ENCODE measurements at places on chromosomes 2 and 18.

- DNase-seq, result no peak
Observed at GRCh38 chr18:36104749-36105148, 24.4 kb downstream of the SLC39A6 start.

- DNase-seq, result no peak
Observed at GRCh38 chr2:55391615-55392242, 27.9 kb downstream of the CCDC88A start.

GRCh38 chr18:26809346-26809745 lies 56.2 kb downstream of the AQP4 start:
- no peak for DNase-seq

GRCh38 chr2:28659127-28659526 lies 92.5 kb upstream of the PPP1CB start:
- no peak for DNase-seq

- no peak for DNase-seq
Observed at GRCh38 chr18:10948421-10948820, 200.9 kb downstream of the PIEZO2 start.

DNA sequence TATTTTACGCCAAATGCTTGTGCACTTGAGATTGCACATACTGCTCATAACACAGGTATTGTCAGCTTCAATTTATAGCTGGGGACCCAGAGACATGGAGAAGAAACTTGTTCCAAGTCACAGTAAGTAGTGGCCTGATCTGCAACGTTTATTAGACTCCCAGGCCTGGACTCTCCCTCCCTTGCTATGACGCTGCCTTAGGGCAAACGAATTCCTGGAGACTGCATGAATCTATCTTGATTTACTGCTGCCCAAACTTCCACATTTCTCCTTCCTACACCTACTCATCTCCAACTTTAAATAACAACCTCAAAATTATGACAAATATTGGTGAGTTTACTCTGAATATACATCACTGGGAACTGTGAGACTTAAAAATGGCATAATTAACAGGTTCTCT lies 145.1 kb upstream of the CCDC195 start:
- DNase-seq, result no peak

- peak; percentile 1 for DNase-seq
Observed at GRCh38 chr2:103789381-103790095, 1027.7 kb downstream of the TMEM182 start.

DNA sequence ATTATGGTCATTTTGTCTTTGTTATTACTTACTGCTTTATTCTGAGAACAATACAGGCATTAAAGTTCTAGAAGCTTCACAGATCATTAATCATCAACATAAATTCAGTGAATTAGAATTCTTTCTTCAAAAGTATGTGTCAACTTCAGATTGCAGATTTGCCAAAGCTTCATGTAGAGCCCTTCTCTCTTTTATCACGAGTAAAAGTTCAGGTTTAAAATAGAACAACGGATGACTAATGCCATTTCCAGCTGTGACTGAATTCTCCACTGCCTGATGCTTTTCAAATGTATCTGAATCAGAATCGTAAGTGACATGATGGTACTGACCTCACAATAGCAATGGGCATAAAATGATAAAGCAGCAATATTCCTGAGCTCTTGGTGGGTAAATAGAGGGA lies 116.0 kb downstream of the ABCA12 start:
- DNase-seq, result peak; percentile 76

DNA sequence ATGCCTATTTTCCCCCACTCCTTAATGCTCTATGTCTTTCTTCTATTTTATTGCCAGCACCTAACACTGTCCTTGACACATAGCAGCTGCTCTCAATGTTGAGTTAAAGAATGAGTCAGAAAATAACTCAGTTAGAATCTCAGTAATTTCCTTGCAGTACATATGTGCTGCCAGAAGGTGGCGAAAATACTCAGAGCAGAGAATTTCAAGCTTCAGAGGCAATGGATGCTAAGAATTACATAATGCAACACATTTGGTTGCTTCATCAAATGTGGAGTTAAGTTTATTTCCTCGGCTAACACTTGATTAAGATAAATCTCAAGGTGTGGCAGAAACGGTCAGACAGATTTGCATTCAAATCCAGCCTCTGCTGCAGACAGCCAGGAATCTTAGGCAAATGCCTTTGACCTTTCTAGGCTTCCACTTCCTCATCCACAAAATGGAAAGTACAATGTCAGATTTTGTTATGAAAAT lies 105.6 kb downstream of the VSNL1 start:
- DNase-seq, result peak; percentile 86

DNA sequence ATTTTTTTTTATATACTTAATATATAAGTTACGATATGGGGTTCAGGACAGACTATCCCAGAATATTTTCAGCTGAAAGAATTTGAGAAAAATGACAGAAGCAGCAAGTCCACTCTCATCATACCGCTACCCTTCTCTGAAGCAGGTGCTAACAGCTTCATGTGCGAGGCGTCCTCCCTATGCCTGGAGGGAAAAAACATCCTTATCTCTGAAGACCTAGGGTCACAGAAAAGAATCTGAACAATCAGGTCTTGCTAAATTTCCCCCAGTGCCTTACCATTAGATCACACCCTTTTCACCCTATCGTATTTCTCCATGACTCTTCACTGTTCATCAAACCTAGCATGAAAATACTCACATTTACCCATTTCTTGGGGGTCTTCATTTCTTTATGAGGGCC lies 51.9 kb upstream of the CREB1 start:
- no peak for DNase-seq

All from GM23248 (cell line).